ENCODE measurements at places on chromosomes 6 and 20. TPM values are rescaled to one million over a fixed set of nuclear protein-coding genes. Genes with fewer than 3 reads are reported as not detected.

Gene HIVEP2
- 5.2 TPM for total RNA-seq

Gene SIRPD
- total RNA-seq = not detected

Gene RIN2
- total RNA-seq = 119 TPM

DNA sequence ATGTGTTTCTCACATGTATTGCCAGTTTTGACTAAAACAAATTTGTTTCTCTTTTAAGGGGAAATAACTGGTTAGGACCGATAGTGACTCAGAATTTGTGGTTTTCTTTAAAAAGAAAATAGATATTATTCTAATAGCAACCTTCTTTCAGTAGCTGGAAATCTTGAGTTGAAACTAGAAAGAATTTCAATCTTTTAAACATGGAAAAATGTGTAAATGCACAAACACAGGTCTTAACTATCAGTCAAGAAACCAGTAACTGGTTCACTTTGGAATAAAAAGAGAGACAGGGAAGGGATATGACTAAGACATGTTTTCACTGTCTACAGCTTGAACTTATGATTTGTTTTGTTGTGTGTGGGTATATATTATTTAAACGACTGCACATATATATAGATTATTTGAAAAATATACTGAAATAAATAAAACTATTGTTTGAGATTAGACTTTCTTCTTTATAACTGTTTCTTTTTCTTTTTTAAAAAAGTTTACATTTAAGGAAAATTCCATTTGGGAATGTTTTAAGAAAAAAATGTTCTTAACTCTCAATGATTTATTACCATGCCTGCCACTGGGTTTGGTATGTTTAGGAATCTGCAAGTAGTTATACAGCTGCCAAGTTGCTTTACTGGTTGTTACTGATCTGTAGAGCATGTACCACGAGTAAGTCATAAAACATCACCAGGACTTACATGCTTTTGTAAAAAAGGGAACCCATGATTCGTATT, 753.3 kb upstream of the MARCKS start:
- H3K4me1 ChIP-seq = peaks cover 27% of the 10 kb centered on the region
- no peaks in the 10 kb centered on the region for H3K27me3 ChIP-seq
- H3K27ac ChIP-seq = peak overlapping the region; percentile 98
- H3K36me3 ChIP-seq = no peaks in the 10 kb centered on the region
- peak overlapping the region; percentile 12 for H3K4me3 ChIP-seq

GRCh38 chr20:58741384-58741783, 48.8 kb downstream of the NPEPL1 start:
- no peak overlapping the region for H3K27ac ChIP-seq

GRCh38 chr6:150932996-150933395, 67.5 kb downstream of the MTHFD1L start:
- H3K36me3 ChIP-seq = peaks cover 14% of the 10 kb centered on the region
- DNase-seq = no peak
- H3K27ac ChIP-seq = no peak overlapping the region
- no peak overlapping the region for H3K4me3 ChIP-seq
- H3K4me1 ChIP-seq = no peaks in the 10 kb centered on the region

DNA sequence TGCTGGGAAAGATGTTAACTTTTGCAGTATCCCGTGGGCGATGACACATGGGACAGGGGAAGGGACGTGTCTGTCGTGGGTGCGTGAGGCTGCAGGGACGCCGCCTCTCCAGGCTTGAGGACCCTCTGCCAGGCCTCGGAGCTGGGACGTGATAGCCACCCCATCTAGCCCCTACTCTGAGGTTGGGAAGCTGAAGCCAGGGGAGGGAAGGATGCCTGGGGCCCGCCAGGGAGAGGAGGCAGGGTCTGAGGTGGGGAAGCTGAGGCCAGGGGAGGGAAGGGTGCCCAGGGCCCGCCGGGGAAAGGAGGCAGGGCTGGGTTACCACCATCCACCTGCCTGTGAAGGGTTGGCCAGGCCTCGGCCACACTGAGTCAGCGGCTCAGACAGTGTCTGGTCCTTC, 38.2 kb upstream of the GATA5 start:
- no peak overlapping the region for H3K4me3 ChIP-seq
- peaks cover 2% of the 10 kb centered on the region for H3K27me3 ChIP-seq
- no peaks in the 10 kb centered on the region for H3K4me1 ChIP-seq
- no peak for DNase-seq

DNA sequence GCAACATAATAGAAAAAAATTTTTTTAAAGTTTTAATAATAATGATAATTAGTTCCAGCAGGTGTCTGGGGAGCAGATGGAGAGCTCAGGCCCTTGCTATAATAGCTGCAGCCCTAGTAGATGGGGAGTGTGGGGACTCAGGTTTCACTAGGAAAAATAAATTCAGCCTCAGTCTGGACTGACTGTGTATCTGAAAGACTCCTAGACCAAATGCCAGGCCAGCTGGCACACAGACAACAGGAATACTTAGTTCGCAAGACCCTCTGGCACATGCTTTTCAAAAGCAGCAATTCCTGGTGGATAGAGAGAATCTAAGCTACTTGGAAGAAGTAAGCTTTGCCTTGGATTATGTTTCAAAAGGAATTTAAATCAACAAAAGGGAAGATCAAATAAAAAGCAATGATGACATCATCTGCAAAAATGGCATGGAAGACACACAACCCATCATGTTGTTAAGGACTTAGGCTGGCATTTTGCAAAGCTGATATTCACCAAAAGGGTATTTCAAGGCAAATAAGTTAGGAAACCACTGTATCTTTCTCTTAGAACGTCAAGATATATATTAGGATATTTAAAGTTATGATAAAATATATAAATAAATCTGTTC, 107.8 kb downstream of the RNGTT start:
- H3K4me3 ChIP-seq = no peak overlapping the region
- no peak overlapping the region for H3K27ac ChIP-seq
- H3K4me1 ChIP-seq = no peaks in the 10 kb centered on the region
- no peak for DNase-seq

DNA sequence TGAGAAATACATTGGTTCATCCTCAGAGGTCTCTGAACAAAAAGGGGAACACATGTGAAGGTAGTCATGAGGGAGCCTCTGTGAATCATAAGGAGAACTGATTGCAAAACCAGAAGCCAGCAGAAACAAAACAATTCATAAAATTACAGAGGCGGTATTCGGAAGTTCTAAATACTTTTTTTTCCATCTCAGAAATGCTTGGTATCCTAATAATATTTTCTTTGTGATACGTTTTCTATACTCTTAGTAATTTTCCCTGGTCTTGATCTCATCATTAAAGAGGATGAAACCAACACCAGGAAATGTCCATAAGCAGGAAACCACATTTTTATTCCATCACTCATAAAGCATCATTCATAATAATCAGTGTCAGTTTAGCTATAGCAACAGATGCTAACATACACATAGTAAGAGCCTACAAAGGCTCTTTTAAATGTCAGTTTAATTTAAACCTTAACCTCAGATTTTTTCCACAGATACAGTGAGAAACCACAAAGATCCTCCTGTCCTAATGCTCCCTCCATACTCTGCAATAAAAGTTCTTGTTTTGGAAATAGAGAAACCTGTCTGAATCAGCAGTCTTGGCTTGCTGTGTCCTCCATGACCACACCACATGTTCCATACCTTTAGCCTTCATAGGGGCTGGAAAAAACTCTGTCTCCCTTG, 29.2 kb downstream of the SGK1 start:
- no peak overlapping the region for H3K4me3 ChIP-seq
- DNase-seq = peak; percentile 74
- H3K36me3 ChIP-seq = no peaks in the 10 kb centered on the region
- H3K4me1 ChIP-seq = peaks cover 25% of the 10 kb centered on the region

- H3K4me3 ChIP-seq = no peak overlapping the region
- no peaks in the 10 kb centered on the region for H3K36me3 ChIP-seq
- H3K27ac ChIP-seq = no peak overlapping the region
- H3K4me1 ChIP-seq = no peaks in the 10 kb centered on the region
These were observed 220.0 kb upstream of the SPTLC3 start for GRCh38 chr20:12788632-12789299.

GRCh38 chr20:56893226-56893917, 264.3 kb downstream of the TFAP2C start:
- DNase-seq = no peak
- no peaks in the 10 kb centered on the region for H3K27me3 ChIP-seq
- no peak overlapping the region for H3K4me3 ChIP-seq
- H3K4me1 ChIP-seq = no peaks in the 10 kb centered on the region

- H3K27ac ChIP-seq = no peak overlapping the region
- H3K27me3 ChIP-seq = no peaks in the 10 kb centered on the region
- no peaks in the 10 kb centered on the region for H3K36me3 ChIP-seq
- H3K4me3 ChIP-seq = no peak overlapping the region
- DNase-seq = no peak
These were observed 241.9 kb downstream of the EPHA7 start for GRCh38 chr6:93177438-93177837.

DNA sequence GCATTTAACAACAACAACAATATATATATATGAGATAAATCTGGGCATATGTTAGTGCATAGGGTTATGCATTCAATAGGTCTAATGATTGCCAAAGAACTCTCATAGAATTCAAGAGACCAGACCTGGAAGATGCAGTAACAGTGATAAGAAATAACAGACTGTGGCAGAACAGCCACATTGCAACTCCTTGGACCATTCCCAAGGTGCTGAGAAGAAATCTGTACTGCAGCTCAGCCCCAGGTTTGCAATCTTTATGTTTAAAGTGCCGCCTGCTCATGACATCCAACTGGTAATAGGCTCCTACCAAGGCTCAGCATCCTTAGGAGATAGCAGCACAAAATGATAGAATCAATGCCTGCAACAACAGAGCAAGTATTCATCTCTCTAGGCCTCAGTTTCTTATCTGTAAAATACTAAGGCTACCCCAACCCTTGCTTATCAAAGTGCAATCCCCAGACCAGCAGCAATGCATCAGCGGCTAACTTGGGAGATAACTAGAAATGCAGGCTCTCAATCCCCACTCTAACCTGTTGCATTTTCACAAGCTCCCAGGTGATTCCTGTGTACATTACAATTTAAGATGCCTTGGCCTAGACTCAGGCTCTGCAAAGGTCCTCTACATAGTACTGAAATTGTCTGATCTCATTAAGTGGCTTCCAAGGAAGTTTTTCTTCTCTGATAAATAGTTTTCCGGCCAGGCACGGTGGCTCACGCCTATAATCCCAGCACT, 30.6 kb upstream of the PIM1 start:
- H3K27ac ChIP-seq = no peak overlapping the region
- no peaks in the 10 kb centered on the region for H3K27me3 ChIP-seq
- H3K36me3 ChIP-seq = no peaks in the 10 kb centered on the region
- no peak overlapping the region for H3K4me3 ChIP-seq
- peaks cover 38% of the 10 kb centered on the region for H3K4me1 ChIP-seq

DNA sequence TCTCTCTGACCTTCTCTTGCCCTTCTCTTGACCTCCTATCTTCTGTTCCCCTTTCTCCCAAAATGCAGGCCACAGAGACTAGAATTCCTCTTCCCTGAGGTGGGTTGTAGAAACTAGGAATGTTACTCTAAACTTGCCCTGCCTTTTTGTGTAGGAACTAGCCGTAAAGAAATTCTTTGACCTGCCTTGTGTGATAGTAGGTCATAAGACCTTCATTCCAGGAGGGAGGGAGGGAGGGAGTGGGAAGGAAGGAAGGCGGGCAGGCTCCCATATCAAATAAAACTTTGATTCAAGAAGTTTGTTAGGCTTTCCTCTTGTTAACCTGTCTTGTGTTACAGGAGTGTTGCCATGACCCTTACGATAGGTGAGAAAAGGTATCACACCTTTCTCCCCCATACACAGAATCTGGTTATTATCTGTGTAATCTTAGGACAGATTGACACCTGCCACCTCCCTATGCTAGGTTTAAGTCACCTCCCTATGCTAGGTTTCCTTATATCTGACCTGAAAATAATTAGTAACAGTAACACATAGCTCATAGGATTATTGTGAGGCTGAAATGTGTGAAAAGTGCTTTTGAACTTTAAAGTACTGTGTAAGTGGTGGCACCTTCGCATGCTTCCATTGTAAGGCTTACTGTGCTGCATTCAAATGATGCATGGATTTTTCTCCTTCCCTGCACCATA, 32.6 kb upstream of the FUCA2 start:
- H3K27me3 ChIP-seq = no peaks in the 10 kb centered on the region
- no peak overlapping the region for H3K4me3 ChIP-seq
- H3K4me1 ChIP-seq = no peaks in the 10 kb centered on the region
- DNase-seq = no peak
- no peaks in the 10 kb centered on the region for H3K36me3 ChIP-seq

DNA sequence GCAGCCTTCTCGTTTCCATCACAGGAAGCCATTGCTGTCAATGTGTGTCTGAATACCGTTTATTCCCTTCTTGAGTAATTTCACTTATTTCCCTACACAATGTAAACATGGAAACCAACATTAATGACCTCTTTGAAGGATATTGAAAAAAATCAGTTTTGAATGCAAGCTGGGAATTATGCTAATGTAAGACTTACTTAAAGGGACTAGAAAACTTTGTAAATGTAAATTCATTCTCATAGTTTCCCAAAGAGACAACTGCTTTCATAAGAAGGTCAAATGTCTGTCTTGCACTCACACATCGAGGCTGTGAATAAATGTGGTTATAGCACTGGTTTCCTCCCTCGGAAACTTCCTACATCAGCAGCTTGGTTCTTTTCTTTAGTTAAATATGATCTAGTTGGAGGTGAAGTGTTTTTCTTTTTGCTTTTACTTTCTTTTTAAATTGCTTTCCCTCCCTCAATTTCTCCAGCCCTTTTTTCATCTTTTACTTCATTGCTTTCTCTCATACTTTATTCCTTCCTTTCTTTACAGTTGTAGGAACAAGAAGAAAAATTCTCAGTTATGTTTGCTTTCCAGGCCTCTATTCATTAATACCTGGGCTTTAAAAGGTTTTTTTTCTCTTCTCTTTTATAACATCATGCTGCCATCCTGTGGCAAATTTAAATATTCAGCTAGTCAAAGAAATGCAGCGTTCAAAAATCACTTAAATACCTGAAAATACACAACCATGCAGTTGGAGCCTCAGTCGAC, 108.3 kb downstream of the TNFAIP3 start:
- no peaks in the 10 kb centered on the region for H3K36me3 ChIP-seq

GRCh38 chr6:89311853-89312531, 3.1 kb downstream of the GABRR2 start:
- H3K27me3 ChIP-seq = no peaks in the 10 kb centered on the region
- peak; percentile 95 for DNase-seq
- H3K27ac ChIP-seq = peak overlapping the region; percentile 67
- no peak overlapping the region for H3K4me3 ChIP-seq

DNA sequence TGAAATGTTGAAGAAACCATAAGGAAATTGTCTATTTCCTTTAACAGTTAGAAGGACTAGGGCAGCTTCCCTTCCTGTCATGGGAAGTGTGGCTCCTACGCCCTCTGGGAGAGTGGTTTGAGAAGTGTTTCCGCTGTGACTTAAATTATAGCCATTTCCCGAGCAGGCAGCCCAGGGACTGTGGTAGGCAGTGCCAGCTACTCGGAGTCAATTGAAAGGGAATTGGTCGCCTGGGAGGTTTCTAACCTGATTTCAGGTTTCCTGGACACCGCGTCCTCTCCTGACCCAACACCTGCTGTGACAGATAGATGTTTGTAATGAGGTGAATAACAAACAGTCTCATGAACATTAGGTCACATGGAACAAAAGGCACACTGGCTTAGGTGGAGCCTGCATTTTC, 256.1 kb upstream of the PLCB4 start:
- H3K4me3 ChIP-seq = no peak overlapping the region
- DNase-seq = peak; percentile 86
- peaks cover 12% of the 10 kb centered on the region for H3K4me1 ChIP-seq
- peak overlapping the region; percentile 49 for H3K27ac ChIP-seq
- H3K27me3 ChIP-seq = no peaks in the 10 kb centered on the region

- no peak for DNase-seq
- no peaks in the 10 kb centered on the region for H3K4me1 ChIP-seq
- H3K36me3 ChIP-seq = no peaks in the 10 kb centered on the region
- H3K27me3 ChIP-seq = peaks cover 29% of the 10 kb centered on the region
- no peak overlapping the region for H3K4me3 ChIP-seq
These were observed 16.0 kb downstream of the LINC00237 start for GRCh38 chr20:21090111-21090618.

- peaks cover 53% of the 10 kb centered on the region for H3K4me1 ChIP-seq
- H3K27me3 ChIP-seq = no peaks in the 10 kb centered on the region
- H3K27ac ChIP-seq = peak overlapping the region; percentile 63
- no peaks in the 10 kb centered on the region for H3K36me3 ChIP-seq
- peak; percentile 82 for DNase-seq
These were observed 374.9 kb upstream of the IRAK1BP1 start for GRCh38 chr6:78492351-78493017.
